AG09309 (cell line): ENCODE measurements at places on chromosomes 1 and 21.

DNA sequence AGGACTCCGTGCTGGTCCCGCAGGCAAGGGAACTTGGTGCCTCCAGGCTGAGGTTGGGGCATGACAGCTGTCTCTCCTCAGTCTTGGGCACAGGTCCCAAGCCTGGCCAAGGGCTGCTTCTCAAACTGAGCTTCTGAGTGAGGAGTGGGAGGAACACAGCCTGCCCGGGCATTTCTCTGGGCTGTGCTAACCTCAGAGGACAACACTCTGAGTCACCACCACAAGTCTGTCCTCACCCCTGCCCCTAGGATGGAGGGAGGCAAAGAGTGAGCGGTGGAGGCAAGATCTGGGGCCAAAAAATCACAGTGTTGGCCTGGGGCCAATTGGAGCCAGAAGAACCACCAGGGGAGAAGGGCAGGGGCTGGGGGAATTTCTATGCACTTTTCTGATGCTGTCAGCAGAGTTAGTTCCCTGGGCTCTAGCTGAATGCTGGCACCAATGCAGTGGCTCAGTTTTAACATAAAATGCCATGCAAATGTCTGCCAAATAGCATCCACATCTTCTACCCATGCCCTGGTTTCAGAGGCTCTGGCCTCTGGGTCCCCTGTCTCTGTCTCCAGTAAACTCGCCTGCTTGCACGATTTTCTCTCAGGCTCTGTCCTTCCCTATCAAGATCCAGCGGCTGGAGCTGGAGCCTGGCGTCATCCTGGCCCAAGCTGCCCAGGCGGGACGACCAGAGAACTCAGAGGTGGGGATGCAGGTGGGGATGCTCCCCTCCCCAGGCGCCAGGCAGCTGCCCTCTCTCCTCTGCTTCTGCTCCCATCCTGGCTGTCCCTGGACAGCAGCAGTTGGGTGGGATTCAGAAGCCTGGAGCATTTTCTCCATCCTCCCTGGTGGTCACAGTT, 11.0 kb upstream of the CDK18 start:
- peak; percentile 10 for DNase-seq

DNA sequence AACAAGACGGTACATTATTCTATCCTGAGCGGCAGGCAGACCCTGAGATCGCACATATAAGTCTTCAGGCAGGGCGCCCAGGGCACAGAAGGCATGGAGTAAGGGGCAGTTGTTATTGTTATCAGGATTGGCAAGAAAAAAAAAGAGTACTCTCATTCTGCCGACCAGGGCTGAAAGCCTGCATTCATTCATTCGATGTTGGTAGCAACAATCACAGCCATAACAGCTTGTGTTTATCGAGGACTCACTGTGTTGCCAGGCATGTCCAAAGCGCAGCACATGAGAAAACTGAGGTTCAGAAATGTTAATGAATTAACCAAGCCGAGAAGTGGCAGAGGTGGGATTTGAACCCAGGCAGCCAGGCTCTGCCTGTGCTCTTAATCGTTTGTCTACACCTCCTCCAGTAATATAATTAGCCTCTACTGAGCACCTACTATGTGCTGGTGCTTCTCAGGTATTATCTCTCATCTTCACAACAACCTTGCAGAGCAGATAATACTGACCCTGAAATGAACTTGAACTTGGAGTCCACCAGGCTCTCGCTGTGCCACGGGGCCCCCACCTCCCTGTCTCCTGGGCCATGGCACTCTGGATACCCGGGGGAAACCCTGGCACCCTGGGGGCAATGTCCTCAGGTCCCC, 56.2 kb downstream of the TAS1R2 start:
- DNase-seq = no peak

DNA sequence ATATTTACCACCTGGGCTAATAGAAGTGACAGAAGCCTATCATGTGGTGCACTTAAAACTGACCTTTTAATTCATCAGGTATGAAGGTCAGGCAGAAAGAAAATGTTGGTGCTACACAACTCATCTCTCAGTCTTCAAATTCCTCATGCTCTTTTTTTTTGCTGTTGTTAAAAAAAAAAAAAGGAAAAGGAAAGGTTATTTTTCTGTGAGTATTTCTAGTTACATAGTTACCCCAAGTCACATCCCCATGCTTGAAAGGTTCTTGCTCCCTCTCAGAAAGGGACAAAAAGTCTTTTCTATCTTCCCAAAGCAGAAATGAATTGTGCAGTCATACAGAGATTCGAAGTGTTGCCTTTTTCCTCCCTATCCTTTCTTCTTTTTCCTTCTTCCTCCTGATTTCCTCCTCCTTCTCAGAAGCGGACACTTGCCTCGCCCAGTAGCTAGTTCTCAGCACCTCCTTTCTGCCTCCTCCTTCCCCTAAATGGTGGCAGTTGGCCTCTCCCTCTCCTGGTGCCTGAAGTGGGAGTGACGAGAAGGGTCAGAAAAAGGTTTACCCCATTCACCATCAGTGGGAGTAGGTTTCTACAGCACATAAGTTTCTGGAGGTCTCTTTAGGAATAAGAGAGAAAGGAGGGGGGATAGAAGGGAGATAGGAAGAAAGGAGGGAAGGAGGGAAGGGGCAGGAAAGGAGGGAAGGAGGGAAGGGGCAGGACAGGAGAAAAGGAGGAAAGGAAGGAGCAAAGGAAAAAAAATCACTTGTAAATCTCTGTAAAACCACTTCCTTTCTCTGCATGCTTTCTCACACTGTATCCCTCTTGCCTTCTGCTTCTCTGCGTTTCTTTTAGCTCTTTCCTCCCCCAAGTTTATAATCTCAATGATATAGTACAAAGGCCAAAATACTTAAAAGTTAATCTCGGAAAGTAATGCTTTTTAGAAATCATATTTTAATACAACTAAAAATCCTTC, 20.4 kb upstream of the C1orf105 start:
- DNase-seq = no peak

DNA sequence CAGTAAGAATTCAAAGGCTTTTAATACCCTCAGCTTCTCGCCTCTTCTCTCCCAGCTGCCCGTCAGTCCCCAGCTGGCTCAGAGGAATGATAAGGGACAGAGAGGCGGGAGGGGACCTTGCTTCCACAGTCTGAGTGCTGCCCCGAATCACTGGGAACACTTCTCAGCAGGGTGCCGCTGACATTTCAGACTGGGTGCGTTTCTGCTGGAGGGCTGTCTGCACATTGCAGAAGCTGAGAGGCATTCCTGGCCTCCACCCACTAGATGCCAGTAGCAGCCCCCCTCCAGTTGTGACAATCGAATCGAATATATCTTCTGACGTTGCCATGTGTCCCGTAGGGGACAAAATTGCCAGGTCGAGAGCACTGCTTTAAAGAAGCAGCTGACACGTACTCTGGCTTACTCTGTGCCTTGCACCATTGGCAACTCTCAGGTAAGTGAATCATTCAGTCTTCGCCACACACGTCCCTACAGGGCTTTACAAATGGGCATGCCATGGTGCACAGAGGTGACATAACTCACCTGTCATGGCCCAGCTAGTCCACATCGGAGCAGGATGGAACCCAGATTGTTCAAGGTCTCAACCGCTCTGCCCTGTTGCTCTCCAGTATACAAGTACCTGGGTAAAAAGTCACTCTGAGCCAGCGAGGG, 23.9 kb downstream of the CTNNBIP1 start:
- no peak for DNase-seq

DNA sequence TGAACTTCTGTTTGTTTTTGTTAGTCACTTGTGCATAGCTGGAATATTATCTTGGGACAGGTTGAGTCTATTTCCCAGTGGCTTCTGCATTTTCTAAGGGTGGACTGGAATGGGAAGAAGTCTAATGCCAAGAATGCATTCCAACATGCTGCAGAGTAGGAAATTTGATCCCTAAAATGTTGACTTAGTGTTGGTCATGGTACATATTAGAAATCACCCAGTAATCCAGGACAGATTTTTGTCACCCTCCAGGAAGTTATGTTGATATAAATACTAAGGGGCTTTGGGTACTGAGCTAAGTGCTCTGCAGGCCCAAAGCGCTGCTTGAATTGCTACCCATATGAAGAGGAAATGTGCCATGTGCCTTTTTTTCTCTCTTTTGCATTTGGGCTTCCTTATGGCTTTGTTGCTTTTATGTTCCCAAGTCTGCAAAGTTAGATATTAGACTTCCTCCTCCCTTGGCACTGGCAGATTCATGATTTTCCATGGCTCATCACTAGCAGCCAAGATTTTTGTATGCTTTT, 10.0 kb downstream of the ARID1A start:
- DNase-seq = peak; percentile 54

GRCh38 chr1:87586501-87586900, 257.8 kb downstream of the LMO4 start:
- no peak for DNase-seq

- no peak for DNase-seq
Measured at GRCh38 chr1:43499898-43500297, 30.8 kb upstream of the PTPRF start.

- no peak for DNase-seq
Measured at GRCh38 chr1:173300061-173301044, 93.2 kb upstream of the TNFSF4 start.

- DNase-seq = no peak
Measured at GRCh38 chr1:47805018-47805417, 192.2 kb downstream of the TRABD2B start.

DNA sequence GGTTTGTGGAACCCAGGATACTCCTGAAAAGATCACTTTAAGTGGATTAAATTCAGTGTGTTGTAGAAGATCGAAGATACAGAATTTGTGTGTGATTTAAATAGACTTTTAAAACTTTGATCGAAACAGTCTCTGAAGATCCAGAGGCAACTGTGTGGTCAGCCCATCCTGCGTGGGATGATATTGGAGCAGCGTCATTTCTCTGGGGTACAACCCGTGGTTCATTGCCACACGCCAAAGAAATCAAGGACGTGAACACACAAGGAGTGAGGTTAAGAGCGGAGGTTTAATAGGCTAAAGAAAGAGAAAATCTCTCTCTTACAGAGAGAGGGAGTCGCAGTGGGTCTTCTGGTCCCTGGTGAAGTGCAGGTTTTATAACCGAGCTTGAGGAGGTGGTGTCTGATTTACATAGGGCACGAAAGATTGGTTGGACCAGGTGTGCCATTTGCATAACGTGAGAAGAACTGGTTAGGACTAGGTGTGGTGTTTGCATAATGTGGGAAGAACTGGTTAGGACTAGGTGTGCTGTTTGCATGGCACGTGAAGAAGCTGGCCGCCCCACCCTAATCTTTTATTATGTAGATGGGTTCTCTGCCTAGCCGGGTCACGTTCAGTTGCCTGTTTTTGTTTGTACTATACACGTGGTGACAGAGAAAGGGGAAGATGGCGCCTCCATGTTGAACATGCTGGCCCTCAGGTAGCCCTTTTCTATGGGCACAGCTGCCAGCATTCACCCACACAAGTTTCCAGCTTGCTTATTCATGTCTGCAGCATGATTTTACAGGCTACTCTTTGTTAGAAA, 82.3 kb downstream of the ADSS2 start:
- DNase-seq = no peak

GRCh38 chr1:232902774-232903350, 47.5 kb upstream of the NTPCR start:
- DNase-seq = no peak

- DNase-seq = no peak
Measured at GRCh38 chr1:173628888-173629287, 6.2 kb upstream of the TEX50 start.

DNA sequence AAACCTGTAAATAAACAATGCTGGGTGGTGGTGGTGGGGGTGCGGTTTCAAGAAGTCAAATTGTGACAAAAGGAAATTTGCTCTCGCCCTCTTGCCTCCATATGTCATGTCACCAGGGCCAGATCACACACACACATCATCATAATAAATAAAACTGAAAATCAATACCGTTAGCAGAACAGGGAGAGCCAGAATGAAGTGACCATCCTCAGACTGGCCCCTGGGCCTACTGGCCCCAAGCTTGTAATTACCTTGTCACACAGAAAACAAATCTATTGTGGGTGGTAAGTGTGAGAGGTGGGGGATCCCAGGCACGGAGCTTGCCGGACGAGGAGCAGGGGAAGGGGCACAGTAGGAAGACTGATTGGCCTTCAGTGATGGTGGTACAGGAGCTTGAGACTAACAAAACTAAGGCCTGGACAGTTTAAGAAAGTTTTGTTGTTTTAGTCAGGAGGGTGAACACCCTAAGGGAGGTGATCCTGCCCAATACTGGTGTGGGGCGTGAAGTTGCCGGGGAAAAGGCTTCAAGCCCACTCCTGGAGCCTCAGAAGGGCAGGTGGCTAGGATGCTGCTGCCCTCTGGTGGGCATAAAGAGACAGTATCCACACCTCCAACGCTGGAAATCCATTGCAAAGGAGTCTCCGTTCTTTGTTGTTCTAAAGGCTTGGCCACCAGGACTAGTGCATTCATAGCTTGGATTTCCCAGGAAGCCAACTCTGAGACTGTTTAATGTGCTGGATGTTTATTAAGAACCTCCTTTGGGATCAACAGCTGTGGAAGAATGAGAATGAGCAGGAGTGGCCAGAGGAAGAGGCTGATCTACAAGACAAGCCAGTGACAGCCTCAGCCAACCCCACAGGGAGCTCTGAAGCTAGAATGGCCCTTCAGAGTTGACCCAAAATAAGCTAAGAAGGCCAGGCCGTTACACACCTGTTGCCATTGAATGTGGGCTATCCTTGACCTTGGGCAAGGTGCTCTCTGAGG, 8.1 kb upstream of the C1orf216 start:
- DNase-seq = peak; percentile 16

GRCh38 chr1:160344936-160345335, 1.8 kb downstream of the NCSTN start:
- no peak for DNase-seq

- no peak for DNase-seq
Measured at GRCh38 chr1:220123066-220123465, 29.1 kb downstream of the IARS2 start.

GRCh38 chr1:5720484-5720883, 271.7 kb downstream of the NPHP4 start:
- DNase-seq = no peak

DNA sequence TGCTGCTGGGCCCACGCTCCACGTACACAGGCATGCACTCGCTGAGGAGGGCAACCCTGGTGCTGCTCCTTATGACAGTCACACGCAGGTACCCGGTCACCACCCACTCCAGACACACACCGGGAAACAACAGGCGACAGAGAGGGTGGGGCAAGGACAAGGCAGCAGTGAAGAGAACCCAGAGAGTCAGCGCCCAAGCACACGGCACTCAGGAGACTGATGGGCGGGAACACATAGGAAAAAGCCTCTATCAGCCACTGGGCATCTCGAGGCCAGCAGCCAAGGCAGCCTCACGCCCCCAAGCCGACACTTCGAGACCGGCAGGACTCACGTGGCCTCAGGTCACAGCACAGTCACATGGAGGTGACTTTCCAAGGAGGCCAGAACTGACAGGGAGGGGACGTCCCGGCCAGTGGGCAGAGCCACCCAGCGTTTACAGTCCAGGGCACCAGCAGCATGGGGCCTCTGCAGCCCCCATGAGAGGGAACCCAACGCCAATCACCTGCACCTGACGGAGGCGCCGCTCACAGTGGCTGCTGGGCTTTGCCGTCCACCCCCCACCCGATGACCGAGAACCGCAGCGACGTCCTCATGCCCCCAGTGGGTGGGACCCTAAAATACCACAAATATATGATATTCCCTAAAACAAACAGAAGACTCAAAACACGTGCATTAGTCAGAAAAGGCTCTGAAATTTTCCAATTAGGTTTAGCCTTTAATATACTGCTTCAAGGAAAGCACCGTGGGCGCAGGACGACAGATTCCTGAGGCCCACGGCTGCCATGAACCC, 19.7 kb downstream of the PTTG1IP start:
- no peak for DNase-seq
